ENCODE measurements at places on chromosomes 6 and 20. TPM values are rescaled to one million over a fixed set of nuclear protein-coding genes. Genes with fewer than 3 reads are reported as not detected.

OPRM1 gene
- total RNA-seq: not detected

FRK gene
- 0.05 TPM for total RNA-seq

DNA sequence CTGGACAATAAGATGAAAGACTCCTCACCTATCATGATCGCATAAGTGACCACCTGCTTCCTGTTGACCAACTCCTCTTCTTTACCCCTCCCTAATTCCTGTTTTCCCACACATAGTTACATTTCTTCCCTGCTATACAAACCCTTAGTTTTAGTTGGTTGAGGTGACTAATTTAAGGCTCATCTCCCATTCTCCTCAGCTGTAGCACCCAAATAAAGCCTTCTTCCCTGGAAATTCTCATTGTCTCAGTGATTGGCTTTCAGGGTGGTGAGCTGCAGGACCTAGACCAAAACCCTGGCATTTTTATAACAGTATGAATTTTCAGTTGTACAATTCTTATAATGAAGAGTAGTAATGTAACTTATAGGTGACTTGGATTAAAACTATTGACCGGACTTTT is 2.1 kb downstream of the FKBP1C start:
- H3K27me3 ChIP-seq: no peaks in the 10 kb centered on the region
- no peak overlapping the region for H3K27ac ChIP-seq
- H3K36me3 ChIP-seq: no peaks in the 10 kb centered on the region

DNA sequence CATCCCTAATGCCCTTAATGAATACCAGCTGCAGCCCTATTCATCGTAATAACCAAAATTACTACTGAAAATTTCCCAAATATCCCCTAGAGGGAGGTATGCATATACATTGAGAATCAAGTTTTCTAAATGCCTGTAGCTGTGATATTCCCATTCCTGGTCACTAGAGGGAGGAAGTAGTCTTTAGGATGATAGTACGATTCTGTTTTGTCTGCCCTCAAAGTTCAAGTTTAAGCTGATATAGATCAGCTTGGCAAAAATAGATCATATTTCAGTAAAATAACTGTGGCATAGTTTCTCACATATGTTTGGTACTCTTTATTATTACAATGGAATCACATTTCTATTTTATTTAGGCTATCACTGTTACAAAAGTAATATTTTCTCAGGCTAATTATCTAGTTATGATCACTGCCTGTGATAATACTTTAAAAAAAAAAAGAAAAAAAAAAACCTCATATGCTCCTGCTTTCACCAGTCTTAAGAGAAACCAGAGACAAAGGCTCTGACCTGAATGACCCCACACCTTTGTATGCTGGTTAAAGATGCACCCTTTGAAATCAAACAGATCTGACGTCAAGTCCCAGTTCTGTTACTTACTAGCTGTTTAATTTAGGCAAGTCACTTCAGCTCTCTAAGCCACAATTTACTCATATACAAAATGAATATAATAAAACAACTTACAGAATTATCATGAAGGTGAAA is 11.0 kb downstream of the TSPYL1 start:
- peaks cover 5% of the 10 kb centered on the region for H3K36me3 ChIP-seq
- no peaks in the 10 kb centered on the region for H3K4me1 ChIP-seq

GRCh38 chr6:137315081-137315480 is 95.9 kb upstream of the IFNGR1 start:
- no peak for DNase-seq
- no peaks in the 10 kb centered on the region for H3K27me3 ChIP-seq
- no peaks in the 10 kb centered on the region for H3K36me3 ChIP-seq
- H3K4me3 ChIP-seq: no peak overlapping the region
